Amygdala (tissue), 56 donors: ENCODE measurements at places on chromosomes 16 and 17.

DNA sequence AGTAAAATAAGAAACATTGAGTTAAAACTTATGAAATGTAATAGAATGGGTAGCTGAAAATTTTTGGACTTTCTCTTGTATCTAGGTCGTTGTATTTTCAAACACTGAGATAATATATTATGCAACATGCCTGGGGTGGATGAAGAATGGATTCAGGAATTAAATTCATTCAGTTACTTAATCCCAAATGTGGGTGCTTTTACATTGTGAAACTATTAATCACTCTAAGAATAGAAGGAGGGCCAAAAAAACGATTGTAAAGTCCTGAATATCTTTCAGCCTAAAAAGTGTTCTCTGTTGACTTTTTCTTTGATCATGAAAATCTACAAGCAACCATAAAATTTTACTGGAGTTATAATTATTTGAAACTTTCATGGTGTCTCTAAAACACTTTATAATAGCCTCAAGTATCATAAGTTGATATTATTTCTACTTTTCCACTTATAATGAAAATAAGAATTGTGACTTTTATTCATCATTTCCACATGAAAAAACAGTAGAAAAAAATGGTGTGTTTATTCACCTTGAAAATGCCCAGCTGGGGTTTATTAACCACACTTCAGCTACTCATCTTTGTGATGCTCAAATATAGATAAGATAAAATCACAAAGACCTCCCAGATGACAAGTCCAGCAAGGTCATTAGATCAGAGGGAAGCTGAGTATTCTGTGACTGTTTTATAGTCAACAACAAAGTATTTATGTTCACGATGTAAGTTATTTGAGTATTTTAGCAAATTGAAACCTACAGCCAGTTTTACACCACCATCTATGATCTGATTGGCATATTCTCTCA lies 619.9 kb upstream of the SOX9 start:
- DNase-seq, result no peak

DNA sequence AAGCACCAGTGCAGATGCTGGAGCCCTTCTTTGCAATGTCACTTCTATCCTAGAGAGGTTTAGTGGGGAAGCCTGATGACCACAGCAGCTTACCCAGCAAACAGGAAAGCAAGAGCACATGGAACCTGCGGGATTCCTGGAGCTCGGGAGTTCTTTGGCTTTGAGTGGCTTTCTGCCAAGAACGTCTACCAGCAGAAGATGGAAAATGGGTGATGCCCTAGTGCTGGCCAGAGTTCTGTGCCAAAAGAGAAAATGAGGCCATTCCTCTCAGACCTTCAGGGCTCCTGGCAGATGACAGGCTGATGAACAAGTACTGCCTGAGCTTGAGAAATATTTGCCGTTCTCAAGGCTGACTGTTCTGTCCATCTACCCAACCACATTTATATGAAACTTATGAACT lies 332.1 kb upstream of the CCL2 start:
- DNase-seq, result no peak

- DNase-seq, result no peak
Observed at GRCh38 chr16:86563469-86564345, 2.9 kb upstream of the FOXC2 start.

DNA sequence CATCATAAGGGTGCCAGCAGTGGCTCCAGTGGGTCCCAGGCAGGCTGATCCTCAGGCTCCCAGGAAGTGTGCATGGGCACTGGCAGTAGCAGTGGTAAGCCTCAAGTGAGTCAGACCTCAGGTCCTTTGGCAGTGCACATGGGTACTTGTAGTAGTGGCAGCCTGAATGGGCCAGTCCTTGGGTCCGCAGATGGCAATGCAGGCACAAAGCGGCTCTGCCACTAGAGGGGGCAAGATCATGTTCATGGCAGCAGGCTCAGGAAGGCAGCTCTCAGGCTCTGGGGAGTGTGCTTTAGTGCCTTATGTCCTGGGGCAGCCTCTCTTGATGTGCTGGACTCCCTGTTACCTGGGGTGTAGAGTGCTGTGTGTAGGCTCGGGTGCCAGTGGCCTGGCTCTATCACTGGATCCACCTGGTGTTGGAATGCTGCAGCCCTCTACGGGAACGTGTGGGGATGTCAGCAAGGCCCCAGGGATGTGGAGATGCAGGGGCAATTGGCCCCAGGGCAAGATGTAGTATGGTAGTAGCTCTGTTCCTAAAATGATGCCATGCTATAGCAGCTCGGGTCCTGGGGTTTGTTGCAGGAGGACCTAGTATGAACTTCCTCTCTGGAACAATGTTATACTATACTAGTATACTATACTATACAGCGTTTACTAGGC lies 11.0 kb downstream of the ACSM3 start:
- no peak for DNase-seq

GRCh38 chr17:57256708-57257112 lies 387 bp downstream of the MSI2 start:
- DNase-seq, result no peak

DNA sequence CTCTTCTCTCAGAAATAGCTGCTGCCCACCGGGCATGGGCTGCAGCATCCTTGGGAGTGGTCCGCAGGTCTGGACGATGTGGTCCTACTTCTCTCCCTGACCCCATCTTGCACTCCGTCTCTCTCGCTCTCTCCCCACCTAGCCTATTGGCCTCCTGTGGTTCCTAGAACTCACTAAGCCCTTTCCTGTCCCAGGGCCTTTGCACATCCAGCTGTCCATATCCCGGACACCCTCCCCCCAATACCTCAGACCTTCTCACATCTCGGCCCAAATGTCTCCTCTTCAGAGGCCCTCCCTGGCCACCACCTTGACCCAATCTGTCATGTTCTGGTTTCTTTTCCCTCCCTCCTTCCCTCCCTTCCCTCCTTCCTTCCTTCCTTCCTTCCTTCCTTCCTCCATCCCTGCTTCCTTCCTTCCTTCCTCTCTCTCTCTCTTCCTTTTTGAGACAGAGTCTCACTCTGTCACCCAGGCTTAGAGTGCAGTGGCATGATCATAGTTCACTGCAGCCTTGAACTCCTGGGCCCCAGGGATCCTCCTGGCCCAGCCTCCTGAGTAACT lies 4.5 kb downstream of the SLC4A1 start:
- DNase-seq, result no peak

DNA sequence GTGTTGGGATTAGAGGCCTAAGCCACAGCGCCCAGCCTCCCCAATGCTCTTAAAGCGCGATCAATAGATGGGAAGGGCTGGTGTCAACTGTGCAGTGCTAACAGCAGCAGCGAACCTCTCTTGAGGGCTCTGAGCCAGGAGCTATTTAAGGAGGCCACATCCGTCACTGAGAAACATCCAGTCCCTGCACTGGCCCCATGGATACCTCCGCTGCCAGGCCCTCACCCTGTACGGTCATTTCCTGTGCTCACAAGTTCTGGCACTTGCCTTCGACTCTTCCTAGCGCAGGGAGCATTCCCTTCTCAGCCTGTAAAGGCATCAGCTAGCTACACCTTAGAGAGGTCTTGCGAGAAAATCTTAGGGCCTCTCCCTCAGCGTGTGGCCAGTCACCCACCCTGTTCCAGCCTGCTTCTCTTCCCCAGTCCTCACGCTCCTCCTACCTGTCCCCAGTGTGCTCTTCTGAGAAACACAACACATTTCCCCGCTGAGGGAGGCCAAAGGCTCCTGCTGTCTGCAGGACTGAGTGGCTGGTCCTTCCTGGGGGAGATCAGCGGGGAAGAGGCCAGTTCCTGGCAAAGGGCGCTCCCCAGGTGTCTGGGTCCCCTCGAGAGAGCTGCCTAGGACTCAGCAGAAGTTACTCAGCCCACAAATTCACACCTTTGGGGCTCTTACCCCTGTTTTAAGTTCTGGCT lies 28.6 kb downstream of the GTF3C1 start:
- no peak for DNase-seq

GRCh38 chr16:83951544-83951943 lies 1.5 kb upstream of the OSGIN1 start:
- no peak for DNase-seq

DNA sequence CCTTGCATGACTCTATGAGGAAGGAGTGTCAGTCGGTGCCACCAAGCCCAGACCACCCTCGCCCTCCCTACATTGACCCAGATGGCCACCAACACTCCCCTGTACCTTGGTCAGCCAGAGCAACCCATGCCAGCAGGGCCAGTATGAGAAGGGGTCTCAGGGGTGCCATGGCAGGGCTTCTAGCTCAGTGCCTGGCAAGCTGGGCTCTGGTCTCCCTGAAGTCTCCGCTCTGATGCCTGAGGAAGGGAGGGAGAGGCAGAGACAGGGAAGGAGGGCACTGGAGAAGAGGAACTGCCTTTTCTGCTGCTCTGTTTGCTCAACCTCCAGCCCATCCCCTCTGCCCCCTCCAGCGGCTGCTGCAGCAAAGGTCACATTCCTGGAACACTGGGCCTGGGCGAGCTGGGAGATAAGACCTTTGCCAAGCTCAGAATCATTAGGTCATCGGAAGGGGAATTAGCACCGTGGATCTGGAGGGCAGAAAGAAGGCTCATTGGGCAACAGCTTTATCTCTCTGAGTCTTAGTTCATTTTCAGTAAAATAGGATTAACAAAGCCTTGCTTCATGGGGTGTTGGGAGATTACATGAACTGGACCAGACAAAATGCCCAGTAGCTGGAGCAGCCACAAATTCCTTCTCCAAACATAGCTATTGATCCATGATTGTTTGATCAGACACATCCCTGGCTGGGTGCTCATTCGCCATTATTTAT lies at the start of gene VTN:
VTN (minus strand) TSS at position 273 of the 709 bp plus-strand sequence; CDS start at position 169, 104 bp downstream.
- DNase-seq, result no peak

- DNase-seq, result no peak
Observed at GRCh38 chr16:15502041-15502725, 67.8 kb downstream of the BMERB1 start.

GRCh38 chr17:3894911-3895343 lies 2.1 kb upstream of the CAMKK1 start:
- DNase-seq, result no peak

DNA sequence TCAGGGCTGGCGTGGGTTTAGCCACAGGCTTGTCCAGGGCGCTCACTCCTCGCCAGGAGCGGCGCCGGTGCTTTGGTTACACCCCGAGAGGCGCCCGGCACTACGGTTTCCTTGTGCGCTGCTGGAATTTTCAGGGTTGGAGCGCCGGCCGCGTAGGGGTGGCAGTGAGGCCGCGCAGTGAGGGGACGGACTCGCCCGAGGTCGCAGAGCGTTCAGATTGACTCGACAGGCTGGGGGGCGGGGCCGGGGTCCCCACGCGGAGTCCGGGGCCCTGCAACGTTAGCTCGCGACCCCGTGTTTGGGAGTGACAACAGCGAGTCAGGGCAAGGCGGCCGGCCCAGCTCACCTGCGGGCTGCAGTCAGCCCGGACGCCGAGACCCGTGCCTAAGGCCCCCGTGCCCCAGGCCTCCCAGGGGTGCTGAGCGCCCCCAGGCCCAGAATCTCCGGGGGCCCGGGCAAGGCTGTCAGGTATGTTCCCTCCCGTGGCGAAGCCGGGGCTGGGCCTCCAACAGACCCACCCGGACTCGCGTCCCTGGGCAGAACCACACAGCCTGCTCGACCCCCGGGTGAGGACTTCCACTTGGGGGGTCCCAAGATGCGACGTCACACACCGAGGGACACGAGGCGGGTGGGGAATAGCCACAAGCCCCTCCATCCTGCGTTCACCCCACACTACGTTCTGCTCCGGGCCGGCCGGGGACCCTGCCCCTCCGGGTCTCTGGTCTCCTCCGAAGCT lies 1.3 kb upstream of the ACTG1 start:
- DNase-seq, result peak; percentile 64

- DNase-seq, result no peak
Observed at GRCh38 chr17:40093580-40094201, 6.7 kb downstream of the NR1D1 start.

GRCh38 chr17:61670691-61671090 lies 79.7 kb upstream of the NACA2 start:
- no peak for DNase-seq

DNA sequence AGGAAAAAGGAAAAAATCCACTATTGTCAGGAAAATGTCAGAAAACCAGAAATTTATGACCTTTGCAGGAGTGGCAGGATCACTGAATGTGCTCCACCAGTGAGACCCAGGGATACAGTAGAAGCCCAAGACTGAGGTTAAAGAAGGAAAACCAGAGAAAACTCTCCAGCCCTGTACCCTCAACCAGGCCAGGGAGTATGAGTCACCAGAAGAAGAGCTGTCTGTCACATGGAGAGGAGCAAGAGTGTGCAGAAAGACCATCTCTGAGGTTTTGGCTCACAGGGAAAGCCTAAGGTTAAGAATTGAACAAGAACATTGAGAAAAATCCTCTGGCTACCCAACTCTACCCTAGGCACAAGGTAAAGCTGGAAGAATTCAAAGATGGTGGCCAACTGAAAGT lies 47.6 kb upstream of the MON1B start:
- no peak for DNase-seq
